Activated CD4-positive, alpha-beta T cell treated with anti-CD3 and anti-CD28 coated beads, Interleukin-2, amount 50 U/mL, for 4 hours (primary cell): ENCODE measurements at places on chromosomes 4 and X.

GRCh38 chr4:122912810-122913575 lies 9.4 kb downstream of the NUDT6 start:
- no peak for DNase-seq

DNA sequence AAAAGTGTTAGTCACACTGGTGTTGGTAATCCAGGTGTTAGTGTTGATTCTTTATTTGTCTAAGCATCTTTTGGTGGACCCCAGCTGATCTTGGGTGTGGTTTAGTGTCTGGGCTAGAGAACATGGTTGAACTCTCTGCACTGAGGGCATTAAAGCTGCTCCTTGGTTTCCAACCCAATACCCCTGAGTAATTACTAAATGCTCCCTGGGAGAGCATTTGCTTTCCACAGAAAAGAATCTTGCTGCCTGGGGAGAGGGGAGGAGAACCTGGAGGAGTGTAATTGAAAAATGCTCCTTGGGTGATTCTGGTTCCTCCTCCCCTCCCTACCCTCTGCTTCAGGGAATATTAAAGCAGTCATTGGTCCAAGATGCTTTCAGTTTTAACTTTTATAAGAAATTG lies 3.1 kb downstream of the GUCY1B1 start:
- no peak for DNase-seq

- DNase-seq: no peak
These were observed 13.0 kb downstream of the PPP1R3F start for GRCh38 chrX:49282647-49283011.

DNA sequence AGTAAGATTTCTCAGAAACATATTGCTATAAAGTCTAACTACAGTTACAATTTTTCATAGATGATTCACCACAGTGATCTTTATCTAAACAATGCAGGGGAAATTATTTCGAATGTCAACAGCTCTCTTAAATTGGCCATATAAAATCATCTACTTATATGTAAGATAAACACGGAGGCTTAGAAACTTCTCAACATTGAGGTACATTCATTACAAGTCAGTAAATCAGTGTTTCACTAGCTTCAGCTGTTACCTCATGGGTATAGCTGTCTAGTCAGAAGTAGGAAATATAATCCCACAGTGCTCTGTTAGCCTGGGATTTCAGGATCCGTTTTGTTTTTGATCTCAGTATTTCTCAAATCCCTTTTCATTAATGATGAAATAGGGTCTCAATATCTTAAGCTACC lies 43.2 kb downstream of the PCDH7 start:
- no peak for DNase-seq

GRCh38 chr4:126627255-126627654 lies 1005.5 kb upstream of the INTU start:
- DNase-seq: no peak

GRCh38 chr4:88356771-88357170 lies 21.9 kb upstream of the HERC6 start:
- DNase-seq: no peak

DNA sequence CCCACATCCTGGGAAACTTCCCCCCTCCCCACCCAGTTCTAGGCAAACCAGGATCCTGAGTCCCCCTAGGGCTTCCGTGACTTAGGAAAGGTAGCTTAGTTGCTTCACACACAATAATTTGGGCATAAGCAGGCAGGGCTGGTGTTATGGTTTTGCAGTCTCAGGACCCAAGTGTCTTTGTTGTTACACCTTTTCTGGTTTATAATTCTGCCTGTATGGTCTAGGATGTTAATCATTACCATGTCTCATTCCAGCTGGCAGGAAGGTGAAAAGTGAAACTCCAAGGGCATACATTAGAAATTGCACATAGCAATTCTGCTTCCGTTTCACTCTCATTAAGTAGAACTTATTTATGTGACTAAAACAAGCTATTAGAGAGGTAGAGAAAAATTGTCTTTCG lies 16.8 kb downstream of the UGT8 start:
- DNase-seq: no peak
